GM04503 (cell line): ENCODE measurements at places on chromosomes 6 and 20.
A peak's percentile ranks its signal among the peaks of the same experiment; 100 is the strongest.

GRCh38 chr6:1385129-1386037, 4.0 kb upstream of the FOXF2 start:
- no peak for DNase-seq

DNA sequence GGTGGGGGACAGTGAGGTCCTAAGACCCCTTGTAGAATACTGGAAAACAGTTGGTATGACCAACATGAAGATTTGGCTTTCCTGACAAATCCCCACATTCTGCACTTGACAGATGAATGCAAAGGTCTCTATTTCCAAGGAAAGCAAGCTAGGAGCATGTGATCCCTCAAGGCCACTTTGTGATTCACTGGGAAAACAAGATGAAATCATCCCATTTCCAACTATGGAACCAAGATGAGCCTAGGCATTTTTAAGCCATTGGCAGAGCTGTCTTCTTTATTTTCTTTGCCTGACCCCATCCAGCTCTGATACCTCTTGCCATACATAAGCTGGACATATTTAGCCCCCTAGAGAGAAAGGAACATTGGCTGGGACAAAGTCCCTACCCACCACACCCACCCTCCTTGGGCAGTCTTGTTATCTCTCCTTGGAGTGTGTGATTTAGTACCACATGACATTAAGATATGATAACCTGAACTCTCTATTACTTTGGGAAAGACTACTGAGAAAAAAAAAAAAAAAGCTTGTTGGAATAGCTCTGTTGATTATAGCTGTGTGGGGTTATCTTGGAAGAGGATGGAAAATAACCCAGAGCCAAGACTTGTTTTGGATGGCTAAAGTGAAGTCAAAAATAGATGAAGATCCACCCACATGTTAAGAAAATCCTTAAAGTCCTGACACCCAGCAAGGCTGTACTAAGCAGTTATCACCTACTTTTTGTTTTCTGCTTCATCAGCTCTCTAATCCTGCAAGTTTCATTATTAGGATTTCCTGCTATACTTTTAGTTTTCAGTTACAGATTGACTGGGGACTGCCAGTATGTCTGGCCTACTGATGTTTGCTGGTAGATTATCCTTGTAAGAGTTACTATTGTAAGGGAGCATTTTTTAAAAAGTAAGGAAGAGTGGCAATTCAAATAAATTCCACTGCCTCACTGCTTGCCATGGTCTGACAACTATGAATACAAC, 90.1 kb upstream of the PREP start:
- no peak for DNase-seq

DNA sequence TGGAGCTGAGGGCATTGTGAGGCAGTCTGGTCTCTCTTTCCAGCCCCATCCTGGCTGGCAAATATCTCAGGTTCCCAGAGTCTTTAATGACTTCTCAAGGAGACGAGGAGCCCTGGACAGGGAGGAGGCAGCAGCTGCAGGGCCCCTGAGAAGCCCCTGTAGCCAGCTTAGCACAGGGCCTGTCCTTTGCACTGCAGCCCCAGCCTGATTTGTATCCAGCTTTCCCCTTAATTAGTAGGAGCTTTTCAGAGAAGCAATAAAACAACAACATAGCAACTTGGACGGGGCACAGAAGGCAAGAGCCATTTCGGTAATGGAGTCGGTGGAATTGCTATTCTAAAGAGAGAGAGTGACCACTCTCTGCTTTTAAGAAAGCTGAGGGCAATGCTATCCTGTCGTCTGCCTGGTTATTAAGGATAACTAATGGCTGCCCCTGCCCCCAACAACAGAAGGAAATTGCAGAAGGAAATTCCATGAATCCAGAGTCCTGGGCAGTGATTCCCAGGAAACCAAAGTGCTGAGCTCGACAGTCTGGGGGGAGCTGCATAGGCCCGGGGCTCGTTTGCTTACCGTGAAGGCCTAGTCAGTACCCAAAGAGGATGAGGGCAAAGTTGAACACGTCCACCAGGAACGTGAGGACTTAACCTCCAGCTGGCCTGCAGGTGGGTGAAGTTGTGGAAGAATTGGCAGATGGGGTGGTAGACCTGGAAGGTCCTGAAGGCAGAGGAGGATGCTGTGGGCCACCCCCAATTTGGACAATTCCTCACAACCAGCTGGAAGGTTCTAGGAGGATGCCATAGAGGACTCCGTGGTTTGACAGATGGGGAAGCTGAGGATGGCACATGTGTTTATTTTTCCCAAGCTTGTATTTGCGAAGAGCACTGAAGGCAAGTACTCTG, 50.3 kb downstream of the NPEPL1 start:
- DNase-seq: no peak

DNA sequence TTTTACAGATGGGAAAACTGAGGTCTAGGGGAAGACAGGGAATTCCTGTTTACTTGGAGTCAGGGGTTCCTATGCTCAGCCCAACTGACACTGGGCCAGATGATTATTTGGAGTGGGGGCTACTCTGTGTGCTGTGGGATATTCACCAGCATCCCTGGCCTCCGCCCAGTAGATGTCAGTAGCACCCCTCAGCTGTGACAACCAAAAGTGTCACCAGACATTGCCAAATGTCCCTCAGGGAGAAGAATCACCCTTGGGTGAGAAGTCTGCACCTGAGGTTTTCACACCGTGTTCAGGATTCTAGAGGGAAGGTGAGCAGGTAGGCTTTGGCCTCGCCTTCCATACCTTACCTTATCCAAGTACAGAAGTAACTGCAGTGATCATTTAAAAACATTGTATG, 27.6 kb downstream of the CDH26 start:
- DNase-seq: no peak

- DNase-seq: no peak
These were observed 25.9 kb downstream of the ZBP1 start for GRCh38 chr20:57594092-57594951.

DNA sequence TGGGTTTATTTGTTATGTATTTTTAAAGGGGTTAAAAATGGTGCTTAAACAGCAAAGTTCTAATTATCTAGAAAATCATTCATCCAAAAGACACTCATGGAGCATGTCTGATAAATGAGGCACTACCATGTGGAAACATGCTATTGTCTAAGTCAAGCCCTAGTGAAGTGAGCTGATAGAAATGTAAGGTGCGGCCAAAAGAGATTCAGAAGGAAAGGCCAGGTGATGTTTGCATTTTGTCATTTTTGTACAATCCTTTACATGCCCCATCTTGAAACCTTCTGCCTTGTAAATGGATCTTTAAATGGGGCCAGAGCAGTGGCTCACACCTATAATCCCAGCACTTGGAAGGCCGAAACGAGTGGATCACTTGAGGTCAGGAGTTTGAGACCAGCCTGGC, 77.3 kb downstream of the PLCG1 start:
- no peak for DNase-seq

DNA sequence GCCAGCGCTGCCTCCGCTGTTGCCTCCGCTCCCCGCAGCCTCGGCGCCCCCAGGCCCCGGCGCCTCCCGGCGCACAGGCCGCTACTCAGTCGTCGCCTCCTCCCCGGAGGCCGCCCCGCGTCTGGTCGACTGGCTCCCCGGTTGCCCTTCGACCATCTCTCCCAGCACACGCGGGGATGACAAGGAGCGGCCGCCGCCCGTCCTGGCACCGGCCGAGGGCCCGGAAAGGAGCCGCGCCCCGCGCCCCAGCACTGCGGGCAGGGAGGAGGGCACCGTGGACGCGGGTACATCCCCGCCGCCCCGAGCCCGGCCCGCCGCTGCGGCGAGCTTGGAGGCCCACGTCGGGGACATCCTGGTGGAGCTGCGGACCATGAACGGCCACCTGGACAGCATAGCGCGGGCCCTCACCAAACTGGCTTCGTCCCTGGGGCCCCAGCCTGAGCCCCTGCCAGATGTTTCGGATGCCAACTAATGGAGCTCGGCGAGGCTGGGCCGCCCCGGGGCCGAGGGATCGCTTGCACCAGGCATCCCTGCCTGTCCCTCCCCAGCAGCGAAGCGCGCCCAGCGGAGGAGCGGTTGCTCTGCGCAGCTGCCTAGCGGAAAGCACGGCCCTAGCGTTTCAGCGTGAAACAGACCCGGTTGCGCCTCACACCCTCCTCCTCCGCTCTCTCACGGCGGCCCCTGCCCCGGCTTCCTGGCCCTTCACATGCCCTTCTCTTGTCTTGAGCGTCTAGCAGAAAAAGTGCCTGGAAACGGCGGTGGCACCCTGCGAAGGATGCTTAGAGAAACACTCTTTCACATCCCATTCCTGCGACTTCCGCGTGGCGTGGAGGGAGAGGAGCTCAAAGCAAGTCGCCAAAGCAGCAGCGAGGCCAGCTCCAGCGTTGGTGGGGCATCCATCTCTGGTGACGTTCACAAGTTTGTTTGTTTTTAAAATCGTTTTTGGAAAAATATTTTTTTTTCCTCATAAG, 285.8 kb upstream of the SUPT3H start:
- no peak for DNase-seq

DNA sequence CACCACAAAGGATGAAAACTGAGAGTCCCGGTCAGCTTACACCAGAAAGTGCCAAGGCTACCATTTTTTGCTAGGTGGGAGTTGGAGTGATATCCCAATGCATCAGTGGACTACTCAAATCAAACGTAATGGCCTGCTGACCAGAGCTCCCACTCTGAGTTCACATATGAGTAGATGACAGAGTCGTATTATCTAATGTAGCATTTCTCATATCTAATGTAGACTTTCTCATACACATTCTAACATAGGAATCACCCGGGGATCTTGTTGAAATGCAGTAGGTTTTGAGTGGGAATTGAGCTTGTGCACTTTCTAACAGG, 38.4 kb upstream of the FUCA2 start:
- DNase-seq: no peak

- no peak for DNase-seq
These were observed 42.1 kb downstream of the MDN1 start for GRCh38 chr6:89777455-89777854.

DNA sequence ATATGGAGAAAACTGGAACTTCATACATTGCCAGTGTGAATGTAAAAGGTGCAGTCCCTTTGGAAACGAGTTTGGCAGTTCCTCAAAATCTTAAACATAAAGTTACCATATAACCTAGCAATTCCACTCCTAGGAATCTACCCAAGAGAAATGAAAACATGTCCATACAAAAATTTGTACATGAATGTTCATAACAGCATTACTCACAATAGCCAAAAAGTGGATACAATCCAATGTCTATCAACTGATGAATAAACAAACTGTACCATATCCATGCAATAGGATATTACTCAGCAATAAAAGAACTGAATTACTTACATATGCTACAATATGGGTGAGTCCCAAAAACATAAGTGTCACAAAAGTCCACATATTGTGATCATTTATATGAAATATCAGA, 48.7 kb upstream of the ERVFRD-1 start:
- no peak for DNase-seq

DNA sequence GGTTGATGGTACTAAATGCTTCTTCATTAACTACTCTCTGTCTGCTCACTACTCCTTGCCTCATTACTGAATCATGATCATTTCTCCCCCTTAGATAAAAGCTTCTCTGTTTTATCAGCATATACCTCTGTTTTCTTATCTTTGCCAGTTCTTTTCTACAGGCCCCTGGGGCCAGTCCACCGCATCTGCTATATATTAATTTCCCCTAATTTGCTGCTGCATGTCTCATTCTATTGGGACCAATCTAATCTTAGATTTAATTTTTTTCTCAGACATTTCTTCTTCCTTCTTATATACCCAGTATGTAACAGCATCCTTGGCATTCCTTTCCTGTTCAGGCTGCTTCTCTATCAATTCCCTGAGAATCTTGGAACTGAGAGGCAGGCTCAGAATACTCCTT, 51.2 kb downstream of the GRIK2 start:
- no peak for DNase-seq

DNA sequence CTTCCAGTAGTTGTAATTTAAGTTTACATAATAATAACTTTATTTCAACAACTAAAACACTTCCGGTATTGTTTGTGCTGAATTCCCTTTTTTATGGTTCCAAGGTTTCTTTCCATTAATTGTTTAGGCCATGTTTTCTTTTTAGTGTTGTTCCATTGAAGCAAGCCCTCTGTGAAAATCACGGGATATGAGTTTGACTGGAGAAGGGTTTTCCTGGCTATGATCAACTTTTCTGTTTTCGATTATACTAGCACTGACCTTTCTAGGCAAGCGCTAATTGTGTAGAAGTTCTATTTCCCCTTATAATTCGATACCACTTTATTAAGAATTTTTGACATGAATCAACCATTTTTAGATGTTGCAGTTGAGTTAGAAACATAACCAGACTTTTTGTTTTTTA, 2.4 kb downstream of the LAMA2 start:
- no peak for DNase-seq

DNA sequence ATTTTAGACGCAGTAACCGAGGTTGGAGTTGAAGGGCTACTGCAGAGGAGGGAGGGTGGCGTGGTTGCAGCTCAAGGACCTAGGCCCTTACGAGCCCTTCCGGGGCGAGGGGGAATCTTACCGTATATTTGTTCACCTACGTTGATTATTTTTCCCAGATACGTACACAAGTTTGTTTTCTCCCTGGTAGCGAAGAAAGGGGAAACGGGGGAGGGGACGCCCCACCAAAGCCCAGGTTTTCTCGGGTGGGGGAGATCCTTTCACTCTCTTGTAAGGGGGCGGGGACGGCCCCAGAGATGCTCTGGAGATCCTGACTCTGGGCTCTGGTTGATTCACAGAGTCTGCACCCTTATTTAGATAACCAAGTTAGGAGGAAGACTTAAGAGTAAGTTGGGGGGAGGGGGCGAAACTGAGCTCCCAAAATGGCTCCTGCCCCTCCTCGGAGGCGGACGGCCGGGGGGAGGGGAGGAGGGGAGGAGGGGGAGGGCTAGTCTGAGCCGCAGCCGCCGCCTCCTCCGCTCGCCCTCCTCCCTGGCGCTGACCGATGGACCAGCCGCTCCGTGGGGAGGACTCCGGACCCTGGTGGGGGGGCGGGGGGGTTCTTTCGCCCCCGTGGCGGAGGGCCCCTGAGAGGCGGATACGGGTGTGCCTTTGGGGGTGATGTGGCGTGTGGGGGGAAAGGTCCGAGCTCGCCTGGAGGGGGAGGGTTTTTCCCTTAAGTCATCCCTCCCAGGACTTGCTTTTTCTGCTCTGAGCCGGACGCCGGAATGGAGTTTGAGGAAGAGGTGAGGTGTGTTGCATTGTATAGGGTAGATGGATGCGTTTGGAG, 2.2 kb downstream of the BRD2 start:
- DNase-seq: peak; percentile 56

DNA sequence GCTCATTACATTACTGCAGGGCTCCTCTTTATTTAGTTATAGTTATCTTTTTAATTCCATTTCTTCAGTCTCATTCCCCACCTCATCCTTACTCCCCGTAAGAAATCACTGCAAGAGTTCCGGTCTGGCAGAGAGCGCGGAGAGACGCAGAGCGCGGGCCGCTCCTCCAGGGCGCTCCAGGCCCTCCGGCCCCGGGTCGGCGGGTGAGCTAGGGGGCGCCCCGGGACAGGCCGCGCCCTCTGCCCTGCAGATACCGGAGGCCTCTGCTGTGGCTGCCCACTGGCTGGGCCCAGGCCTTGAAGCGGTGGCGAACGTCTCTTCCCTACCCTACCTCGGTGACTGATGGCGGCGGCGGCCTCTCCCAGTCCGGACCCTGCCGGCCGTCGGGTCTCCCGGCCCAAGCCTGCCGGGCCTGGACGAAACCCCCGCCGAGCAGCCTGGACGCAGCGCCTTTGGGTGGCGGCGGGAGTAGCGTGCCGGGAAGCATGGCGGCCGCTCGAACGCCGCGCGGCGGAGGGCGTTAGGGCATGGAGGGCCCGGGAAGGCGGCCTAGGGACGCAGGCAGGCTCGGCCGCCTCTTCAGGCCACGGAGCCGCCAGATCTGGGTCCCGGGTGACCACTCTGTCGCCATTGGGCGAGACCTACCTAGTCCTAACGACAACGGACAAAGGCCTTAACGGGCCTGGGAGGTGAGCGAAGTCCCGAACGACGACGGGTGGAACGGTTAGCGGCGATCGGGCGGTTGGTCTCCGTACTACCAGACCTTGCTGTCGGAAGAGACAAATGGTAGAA, 16.4 kb upstream of the HMGN4 start:
- DNase-seq: peak; percentile 43
